ENCODE measurements at places on chromosomes 11 and 22.

- no peak for DNase-seq
Measured at GRCh38 chr11:29310725-29311342, 706.0 kb downstream of the KCNA4 start.

DNA sequence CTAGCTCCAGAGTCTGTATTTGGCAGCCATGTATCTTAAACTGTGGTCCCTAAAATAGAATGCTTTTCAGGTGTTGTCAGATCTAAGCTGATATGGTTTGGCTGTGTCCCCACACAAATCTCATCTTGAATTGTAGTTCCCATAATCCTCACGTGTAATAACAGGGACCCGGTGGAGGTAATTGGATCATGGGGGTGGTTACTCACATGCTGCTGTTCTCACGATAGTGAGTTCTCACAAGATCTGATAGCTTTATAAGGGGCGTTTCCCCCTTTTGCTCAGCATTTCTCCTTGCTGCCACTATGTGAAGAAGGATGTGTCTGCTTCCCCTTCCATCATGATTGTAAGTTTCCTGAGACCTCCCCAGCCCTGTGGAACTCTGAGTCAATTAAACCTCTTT is 199.9 kb upstream of the ISX start:
- no peak for DNase-seq

DNA sequence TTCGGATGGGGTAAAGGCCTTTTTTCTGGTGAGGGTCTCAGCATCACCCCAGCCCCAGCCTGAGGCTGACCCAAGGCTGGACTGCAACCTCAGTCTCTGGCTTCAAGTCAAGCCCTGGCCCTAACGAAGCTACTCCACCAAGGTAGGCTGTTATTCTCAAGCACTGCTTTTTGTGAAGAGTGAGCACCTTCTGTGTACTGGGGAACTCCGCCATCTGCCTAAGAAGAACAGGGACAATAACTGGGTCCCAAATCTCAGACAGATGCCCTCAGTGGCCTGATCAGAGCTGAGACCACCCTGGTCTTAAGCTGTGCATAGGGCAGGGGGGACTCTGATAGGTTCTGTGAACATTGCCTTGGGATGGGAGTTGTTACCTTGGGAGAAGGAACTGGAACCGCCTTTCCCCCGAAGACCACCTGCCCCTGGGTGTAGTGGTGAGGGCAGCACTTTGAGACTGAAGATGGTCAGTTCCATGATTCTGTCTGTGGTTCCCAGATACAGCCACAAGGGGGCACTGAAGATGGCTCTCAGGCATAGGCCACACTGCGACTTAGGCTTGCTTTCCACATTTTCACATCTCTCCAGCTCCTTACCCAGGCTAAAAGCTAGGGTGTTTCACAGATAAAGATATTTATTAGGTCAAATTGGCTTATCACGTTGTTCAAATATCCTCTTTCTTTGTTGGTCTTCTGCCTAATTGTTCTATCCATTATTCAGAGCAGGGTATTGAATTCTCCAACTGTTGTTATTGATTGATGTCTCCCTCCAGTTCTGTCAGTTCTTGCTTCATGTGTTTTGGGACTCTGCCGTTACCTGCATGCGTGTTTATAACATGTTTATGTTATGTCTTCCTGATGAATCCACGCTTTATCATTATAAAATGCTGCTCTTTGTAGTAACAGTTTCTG is 11.8 kb upstream of the UVRAG start:
- peak; percentile 70 for DNase-seq

DNA sequence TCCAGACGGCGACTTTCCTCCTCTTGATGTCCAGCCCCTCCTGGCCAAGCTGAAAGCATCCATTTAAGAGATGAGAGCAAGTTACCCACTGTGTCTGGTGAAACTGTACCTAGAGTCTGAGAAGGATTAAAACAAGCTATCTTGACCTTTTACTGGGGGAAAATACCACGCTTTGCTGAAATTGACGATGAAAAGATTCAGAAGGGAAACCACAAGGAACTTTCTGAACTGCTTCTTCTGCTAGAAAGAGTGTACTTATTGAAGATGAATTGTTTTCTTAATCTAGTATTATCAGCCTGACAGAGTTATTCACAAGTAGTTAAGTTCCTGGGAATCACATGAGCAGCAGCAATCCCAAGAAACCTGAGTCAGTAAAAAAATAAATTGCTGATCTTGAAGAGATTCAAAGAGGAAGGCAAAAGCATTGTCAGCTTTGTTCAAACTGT is 13.1 kb upstream of the MS4A6A start:
- DNase-seq: no peak

- no peak for DNase-seq
Measured at GRCh38 chr11:128437136-128437535, 150.2 kb downstream of the ETS1 start.

DNA sequence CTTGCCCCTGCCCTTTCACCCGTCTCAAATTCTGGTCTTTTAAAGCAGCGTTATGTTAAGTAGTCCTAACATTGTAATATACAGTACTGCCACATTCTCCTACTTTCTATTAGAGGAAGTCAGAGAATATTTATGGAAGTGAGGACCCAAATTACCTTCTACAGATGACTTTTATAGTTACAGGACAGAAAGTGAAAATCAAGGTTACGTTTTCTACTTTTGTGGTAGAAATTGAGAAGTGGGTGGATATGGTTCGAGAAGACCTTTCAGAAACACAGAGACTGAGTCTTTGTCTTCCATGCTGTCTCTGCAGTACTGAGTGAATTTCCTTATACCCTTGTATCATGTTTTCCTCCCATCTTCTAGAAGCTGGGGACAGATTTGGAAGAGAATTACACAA is 17.1 kb downstream of the SC5D start:
- no peak for DNase-seq

GRCh38 chr11:70628855-70629844 is 230.8 kb downstream of the CTTN start:
- no peak for DNase-seq

DNA sequence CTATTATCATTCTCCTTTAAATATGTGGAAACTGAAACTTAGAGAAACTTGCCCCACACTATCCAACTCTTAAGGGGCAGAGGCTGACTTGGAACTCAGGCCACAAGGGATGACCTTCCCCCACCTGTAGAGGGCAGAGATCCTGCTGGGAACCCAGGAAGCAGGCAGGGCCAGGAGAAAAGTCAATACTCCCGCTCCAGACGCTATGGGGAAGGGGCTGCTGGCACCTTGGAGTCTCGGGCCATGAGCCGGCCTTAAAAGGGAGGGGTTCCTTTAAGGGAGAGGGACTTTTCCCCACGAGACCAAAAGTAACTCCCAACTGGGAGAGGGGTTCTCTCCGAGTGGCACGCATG is 620 bp upstream of the ANO5 start:
- no peak for DNase-seq

- no peak for DNase-seq
Measured at GRCh38 chr11:35035894-35036408, 103.0 kb upstream of the CD44 start.

DNA sequence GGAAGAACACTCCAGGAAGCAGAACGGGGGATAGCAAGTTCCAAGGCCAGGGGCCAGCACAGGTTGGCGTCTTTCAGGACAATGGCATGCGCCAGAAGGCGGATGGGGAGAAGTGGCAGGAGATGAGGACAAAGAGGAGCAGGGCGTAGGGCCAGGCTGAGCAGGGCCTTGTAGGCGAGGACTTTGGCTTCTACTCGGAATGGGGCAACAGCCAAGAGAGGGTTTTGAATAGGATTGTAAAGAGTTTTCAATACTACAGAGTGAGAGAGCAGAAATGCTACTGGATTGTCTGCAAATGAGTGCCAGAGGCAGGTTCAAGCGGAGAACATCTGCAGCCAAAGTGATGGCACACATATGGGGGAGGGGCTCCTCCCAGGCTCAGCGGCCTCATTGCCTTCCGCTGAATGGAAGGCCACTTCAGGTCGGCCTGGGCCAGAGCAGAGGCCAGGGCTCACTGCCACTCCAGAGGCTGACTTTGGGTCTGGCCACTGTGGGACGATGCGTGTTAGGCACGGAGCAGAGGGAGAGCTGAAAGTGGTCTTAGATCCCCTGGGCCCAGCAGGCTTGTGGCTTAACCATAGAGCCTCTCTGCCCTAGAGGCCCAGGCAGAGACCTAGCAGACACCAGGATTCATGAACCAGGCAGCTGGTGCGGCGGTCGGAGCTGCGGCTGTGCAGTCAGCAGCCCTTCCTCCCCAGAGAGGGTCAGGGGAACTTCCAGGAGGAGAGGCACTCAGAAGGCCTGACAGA is 118.2 kb downstream of the DSCAML1 start:
- DNase-seq: peak; percentile 76

- no peak for DNase-seq
Measured at GRCh38 chr11:28476049-28476448, 367.9 kb downstream of the METTL15 start.

- DNase-seq: peak; percentile 58
Measured at GRCh38 chr11:75639762-75640181, 29.1 kb downstream of the MAP6 start.

DNA sequence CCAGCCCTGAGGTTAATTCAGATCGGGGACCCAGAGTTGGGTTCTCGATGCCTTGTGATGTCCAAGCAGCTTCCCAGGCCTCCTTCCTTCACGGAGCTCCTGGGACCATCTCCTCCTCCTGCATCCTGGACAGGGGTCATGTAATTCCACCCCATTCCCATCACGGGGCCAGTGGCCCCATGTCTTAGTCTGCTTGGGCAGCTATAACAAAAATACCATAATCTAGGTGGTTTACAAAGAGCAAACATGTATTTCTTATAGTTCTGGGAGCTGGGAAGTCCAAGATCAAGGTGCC is 41.7 kb upstream of the PRDM11 start:
- DNase-seq: no peak

- no peak for DNase-seq
Measured at GRCh38 chr11:65165410-65166317, 4.4 kb upstream of the SPDYC start.

GRCh38 chr11:17734418-17734911 is at the start of gene KCNC1:
Gene KCNC1, plus strand, starts transcription at chr11:17734781. Its CDS starts 1,222 bp downstream, at chr11:17736003.
- DNase-seq: peak; percentile 80

- no peak for DNase-seq
Measured at GRCh38 chr11:16921668-16922067, 92.5 kb downstream of the PLEKHA7 start.

GRCh38 chr11:96196181-96196662 is 146.8 kb downstream of the MAML2 start:
- no peak for DNase-seq

DNA sequence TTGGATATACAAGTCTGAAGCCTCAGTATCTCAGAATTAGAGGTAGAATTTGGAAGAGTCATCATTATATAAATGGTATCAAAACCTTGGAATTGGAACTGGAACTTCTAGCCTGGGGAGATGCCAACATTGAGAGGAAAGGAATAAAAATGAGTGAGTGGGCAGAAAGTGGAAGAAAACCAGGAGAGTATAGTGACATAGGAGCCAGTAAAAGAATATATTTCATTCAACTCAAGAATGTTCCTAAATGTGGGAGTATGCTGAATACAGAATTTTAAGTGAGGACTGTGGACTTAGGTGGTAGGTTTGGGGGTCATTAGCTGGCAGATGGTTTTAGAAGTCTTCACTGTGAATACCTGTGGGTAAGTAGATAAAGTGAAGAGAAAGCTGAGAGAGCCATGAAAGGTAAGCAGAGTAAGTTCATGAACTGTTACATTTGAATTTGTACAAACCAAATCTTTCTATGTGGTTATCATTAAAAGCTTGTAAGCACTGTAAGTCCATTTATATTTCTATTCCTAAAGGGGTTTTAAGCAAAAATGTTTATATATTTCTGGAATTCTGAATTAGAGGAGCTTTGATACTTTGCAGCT is 60.2 kb downstream of the PDHX start:
- no peak for DNase-seq

GRCh38 chr11:18105086-18105801 is 638 bp downstream of the SAAL1 start:
- DNase-seq: no peak

DNA sequence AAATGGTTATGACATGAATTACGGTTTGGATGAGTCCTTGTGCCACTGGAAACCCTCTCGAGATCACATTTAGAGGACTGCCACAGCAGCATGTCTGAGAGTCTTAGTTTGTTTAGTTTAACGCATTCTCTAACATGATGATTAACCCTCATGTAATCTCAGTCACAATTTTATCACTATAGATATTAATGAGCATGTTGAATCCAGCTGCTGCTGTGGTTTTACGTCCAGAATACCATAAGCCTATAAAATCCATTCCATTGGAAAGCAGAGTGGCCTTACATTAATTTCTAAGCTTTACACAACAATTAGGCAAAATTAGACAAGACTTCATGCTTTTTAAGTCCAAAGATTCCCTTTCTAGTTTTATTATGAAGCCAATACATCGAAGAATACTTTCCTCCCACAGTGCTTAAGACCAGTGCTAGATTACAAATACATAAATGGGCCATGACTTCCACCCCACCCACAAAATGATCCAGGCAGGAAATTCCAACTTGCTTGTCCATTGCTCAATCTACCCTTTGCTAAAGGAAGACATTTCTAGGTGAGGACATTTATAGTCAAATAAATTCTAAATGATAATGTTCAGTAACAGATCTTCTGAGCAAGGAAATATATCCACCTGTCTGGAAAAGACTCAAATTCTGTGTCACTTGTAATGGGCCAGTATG is 3.5 kb upstream of the ELMOD1 start:
- no peak for DNase-seq

DNA sequence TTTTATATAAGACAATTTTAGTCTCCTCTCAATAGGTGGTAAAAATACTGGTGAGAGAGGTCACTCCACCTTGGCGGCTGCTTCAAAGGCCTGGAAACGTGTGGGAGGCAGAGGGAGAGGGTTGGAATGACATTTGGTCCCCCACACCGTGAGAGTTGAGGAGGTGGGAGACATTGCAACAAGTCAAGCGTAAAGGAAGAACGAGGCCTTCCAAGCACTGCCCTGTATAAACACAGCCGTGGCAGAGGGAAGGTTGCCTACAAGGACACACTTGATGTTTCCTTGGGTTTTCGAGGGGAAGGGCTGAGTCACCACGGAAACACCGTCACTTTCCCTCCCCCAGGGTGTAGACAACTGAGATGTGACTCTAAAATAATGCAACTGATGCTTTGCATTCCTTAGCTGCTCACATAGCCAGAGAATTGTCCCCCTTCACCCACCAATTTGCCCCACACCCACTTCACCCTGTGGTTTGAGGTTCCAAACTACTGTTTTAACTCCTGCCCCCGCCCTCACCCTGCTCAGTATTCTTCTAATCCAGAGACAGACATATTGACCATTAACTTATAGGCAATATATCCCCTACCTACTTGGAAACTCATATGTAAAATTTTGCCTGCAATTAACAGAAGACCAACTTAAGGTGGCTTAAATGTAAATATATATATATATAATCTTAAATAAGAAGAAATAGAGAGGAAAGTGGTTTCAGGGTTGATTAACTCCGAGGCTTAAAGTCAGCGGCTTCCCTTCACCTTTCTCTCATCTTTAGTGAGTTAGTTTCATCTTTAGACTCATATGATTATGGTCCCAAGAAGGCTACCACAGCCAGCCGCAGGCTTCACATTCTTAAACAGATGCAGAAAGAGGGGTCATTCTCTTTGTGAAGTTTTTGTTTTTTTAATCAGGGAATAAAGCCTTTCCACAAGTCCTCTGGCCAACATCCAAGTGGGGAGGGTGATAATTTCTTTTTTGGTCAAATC is 54.1 kb upstream of the BDNF start:
- no peak for DNase-seq

Data from C1 segment of cervical spinal cord (tissue), 14 donors.